ENCODE measurements at places on chromosomes 11 and 22.

GRCh38 chr22:18078329-18079041, 695 bp downstream of the PEX26 start:
- DNase-seq = peak; percentile 10

GRCh38 chr11:77036398-77036797, 2.2 kb downstream of the B3GNT6 start:
- DNase-seq = no peak

DNA sequence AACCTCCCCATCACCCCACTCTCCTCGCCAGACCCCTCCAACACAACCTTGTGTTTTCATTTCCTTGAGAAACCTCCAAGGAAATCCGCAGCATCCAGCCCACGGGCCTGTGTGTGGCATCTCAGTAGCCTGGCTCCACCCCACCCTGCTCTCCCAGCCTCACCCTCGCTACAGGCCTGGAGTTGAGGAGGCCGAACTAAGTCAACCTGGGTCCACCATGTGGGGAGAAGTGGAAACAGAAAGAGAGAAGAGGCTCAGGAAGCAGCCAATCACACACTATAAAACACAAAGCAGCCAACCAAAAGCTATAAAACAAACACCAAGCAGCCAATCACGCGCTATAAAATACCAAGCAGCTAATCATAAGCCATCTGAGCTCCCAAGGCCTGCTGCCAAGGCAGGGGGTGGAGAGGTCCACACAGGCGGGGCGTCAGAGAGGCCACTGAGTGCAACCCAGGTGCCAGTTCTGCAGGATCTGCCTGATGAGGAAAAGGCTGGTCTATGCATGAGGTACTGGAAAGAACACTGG, 72.0 kb downstream of the MICAL3 start:
- no peak for DNase-seq

GRCh38 chr11:60831501-60832079, 10.3 kb upstream of the CCDC86 start:
- no peak for DNase-seq

- DNase-seq = no peak
Measured at GRCh38 chr11:129943036-129943435, 47.7 kb upstream of the NFRKB start.

- no peak for DNase-seq
Measured at GRCh38 chr11:88402784-88403183, 65.2 kb upstream of the CTSC start.

- no peak for DNase-seq
Measured at GRCh38 chr11:35031867-35032266, 107.1 kb upstream of the CD44 start.

DNA sequence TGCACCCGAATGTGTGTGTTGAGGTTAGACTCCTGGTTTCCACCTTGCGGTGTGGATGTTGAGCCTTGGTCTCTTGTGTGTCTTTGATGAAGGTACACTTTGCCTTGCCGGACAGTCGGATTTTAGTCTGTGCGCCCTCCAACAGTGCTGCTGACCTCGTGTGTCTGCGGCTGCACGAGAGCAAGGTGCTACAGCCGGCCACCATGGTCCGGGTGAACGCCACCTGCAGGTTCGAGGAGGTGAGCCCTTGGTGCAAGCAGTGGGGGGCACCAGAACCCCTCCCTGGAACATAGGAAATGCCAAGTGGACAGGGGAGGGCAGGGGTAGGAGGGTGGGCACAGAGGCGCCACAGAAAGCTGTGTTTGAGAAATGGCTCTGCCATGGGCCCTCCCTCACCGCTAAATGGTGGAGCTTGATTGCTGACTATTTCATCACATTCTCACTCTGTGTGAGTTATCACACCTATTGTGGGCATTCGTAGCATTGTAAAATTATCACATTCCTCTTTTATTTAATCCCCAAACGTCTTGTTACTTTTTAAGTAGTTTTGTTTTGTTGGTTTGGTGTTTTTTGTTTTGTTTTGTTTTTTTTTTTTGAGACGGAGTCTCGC, 26.4 kb upstream of the PANX2 start:
- no peak for DNase-seq

DNA sequence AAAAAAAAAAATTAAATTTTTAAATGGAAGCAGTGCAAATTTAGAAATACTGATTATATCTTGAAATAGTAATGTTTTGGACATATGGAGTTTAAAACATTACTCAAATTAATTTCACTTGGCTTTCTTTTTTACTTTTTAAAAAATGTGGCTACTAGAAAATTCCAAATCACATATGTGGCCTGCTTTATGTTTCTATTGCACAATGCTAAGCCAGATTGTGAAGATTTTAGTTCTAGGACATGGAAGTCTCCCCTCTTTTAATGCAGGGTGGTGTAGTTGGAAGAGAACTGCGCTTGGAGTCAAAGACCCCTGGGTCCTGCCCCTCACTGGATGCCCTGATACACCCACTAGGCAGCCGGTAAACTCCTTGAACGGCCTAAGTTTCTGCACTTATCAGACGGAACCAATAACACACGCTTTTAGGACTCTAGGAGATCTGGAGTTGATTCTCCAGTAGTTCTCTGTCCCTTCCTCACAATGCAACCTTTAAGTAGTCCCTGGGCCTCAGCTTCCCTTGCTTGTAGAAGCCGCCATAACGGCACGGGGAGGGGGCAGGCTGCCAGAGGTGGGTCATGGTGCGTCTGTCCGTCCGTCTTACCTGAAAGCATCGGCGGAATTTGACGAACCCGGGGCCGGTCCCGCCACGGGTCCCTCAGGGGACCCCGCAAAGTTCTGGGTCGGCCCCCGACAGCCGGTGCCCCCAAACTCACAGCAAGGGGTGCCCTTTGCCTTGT, 505 bp downstream of the FAM227A start:
- DNase-seq = no peak

DNA sequence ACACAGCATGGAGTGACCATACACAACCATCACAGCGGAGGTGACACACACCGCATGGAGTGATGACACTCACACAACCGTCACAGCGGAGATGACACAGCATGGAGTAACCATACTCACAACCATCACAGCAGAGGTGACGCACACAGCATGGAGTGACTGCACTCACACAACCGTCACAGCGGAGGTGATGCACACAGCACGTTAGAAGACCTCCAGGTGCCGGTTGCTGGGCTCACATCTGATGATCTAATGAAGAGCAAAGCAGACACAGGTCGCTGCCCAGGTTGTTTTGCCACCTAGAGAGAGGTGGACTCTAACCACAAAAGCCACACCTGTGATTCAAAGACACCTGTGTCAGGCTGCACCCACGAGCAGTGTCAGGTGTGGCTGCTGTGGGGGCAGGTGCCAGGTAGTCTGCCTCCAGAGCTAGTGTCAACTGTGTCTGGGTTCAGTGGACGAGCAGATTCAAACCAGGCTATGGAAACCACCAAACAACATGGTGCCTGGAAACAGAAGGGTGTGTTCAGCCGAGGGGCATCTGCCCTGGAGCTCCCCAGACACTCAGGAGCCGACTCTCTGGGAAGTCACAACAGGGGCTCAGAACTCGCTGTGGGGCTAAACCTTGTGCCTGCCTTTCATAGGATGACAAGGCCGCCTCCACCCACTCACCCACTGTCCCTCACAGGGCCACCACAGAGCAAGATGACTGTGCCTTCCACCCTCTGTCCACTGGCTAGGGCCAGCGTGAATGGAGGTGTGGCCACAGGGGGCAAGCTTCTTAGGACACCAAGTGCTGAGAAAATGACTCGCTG, 608.2 kb downstream of the TBC1D22A start:
- DNase-seq = no peak

DNA sequence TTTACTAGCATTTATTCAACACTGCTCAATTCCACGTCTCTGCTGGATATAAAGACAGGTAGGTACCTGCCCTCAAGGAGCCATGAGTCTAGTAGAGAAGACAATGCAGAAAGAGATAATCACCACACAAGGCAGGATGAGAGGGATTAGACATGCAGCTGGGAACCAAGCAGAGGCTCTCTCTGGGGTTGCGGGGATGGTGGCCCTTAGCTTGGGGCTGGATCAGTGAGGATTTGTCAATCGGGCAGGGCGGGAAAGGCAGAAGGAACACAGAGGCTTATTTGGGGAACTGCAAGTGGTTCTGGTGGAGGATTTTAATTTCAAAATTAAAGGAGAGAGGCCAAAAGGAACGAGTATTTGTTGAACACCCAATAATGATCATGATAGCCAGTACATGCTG, 8.5 kb upstream of the DMC1 start:
- DNase-seq = no peak

GRCh38 chr11:86571273-86571948, 101.0 kb downstream of the ME3 start:
- no peak for DNase-seq

- DNase-seq = no peak
Measured at GRCh38 chr22:47165338-47166032, 403.0 kb downstream of the TBC1D22A start.

DNA sequence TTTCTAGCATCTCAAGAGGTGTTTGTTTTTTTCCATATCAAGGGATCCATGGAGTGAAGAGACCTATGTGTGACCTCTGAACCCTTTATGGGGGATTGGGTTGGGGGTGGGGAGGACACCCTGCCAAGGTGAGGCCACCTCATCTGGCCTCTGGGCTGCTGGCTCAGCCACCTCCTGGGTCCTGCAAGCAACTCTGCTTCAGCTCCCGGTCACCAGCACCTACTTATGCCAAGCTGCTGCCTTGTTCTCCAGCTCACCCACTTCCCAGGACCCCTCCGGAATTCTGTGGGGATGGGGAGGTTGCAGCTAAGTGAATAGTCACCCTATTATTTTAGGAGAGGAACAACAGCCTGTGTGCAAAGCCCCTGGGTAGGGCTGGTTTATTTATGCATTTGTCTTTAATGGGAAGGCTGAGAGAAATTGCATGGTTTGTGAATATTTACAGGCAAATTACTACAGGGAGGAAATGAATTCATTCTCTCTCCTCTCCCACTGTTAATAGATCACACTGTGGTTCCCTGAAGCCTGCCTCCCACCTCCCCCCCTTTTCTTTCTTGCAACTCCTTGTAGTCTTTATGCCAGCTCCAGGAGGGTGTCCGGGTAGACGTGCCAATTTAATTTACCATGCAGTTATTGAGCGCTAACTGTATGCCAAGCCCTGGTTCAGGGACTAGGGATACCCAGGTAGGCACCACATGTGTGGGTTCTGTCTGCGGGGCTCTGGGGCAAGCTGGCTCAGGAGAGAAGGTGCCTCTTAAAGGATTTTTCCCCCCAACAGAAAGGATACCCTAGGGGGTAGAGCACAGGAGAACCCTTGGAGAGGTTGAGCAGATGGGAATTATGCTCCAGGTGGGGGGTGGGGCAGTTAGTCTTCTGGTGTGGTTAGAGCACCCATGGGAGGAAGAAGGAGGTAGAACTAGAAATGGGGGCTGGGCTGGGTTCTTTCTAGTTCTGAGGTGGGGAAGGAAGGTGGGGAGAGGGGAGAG, 50.7 kb downstream of the TSPAN18 start:
- DNase-seq = no peak
